ENCODE measurements at places on chromosomes 5 and 9.

GRCh38 chr5:6359555-6360322 is 18.6 kb downstream of the MED10 start:
- no peak for DNase-seq

- no peak for DNase-seq
Observed at GRCh38 chr9:89626741-89627265, 22.0 kb downstream of the GADD45G start.

DNA sequence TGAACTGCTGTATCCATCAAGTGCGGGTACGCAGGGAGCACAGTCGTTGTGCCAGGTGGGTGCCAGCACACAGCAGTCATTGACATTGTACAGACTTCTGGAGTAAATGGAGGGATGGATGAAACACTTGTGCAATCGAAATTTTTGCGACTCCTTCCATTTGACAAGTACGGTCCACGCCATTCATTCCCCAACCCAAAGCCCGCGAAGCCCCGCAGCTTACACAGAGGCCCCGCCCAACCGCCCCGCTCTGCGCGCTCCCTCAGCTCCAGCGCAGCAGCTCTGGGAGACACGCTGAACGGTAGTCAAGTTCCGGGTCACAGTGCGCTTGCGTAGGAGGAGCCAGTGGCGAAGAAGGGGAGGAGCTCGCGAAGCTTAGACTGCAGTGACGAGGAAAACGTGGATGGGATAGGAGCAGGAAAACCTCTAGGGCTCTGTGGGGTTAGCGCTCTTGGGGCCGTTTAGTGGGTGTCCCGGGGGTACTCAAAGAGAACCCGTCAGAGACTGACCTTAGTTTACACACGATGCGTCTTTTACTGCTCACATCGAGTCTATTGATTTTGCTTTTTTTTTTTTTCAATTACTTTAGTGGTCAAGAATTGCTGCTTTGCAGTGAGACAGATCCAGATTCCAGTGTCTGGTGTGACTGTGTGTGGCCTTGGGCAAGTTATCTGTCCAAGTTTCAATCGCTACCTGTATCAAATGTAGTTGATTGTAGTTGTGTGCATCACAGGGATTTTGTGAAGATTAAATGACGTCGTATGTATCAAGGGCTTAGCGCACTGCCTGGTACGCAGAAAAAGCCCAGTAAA is 15.3 kb upstream of the MSANTD3 start:
- peak; percentile 87 for DNase-seq

GRCh38 chr9:107636571-107637381 is 147.2 kb upstream of the KLF4 start:
- DNase-seq: no peak

DNA sequence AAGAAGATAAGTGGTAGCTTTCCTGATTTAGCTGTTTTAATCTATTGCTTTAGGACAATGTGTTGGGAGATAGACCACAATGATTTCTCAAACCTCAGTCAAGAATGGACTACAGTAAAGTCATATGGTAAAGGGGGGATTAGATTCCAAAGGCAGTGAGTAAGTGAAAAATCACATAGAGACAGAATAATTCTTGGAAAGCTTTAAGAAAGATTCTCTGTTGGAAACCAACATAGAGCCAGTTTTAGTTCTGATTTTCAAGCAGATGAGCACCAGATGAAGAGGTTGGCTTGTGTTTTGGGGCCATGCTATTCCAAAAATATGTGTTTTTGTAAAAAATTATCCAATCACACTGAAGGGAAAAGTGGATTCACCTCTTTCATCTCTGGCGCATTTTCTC is 256.8 kb upstream of the RPS23 start:
- DNase-seq: no peak

DNA sequence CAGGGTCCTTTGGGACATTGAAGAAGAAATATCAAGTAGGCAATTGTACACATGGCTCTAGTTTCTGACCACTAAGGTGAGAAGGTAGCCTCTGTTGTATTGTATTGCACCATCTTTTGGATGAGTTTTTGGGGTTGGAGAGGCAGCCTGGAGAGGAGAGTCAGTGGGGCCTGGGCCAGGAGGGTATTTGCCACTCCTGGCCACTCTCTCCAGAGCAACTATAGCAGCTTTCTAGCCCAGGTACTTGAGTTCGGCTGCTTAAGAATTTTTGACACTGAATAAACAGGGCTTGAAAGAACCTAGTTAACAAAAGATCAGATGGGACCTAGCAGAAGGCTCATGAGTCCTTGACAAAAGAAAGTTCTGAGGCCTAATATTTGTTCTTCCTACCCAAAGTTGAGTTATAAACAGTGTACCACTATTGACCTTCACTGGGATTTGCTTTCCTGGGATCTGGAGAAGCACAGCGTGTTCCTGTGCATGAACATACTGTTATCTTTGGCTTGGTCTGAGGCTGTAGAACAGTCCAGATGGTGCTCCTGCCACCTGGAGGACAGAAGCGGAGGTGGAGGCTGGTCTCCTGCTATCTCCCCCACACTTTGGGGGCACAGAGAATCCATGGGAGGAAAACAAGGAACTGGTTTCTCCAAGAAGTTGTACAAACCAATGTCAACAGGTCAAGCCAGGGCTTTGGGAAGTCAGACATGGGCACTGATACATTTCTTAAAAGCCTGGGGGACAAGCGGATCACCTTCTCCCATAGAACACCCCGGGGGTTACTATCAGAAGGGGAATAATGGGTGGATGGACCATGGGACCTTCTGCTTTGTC is 110.4 kb upstream of the LIFR start:
- no peak for DNase-seq

DNA sequence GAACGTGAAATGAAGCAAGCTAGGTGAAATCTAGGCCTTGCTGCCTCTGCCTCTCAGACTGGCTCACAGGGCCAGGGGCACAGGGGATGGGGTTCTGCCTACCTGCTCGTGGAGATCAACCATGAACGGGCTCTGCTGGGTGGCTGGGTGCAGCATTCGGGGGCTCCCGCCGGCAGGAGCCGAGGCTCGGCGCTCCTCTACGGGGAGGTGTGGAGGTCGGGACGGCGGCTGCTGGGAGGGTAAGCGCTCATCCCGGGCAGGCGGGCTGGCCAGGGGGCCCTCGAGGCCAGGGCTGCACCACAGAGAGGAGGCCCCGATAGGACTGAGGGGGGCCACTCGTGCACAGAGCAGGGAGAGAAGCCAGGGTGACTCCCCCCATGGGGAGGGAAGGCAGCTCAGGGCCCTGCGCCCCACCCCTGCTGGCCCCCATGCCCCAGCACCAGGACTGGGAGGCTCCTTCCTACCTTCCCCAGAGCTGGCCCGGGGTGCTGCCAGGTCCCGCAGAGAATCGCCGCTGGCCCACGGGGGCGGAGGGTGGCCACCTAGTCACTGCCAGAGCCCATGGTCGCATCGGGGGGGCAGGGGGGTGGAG is 5.2 kb downstream of the RNF44 start:
- no peak for DNase-seq

- no peak for DNase-seq
Observed at GRCh38 chr5:37552770-37553719, 173.9 kb downstream of the WDR70 start.

GRCh38 chr5:73826301-73827105 is 200.5 kb downstream of the ARHGEF28 start:
- no peak for DNase-seq

DNA sequence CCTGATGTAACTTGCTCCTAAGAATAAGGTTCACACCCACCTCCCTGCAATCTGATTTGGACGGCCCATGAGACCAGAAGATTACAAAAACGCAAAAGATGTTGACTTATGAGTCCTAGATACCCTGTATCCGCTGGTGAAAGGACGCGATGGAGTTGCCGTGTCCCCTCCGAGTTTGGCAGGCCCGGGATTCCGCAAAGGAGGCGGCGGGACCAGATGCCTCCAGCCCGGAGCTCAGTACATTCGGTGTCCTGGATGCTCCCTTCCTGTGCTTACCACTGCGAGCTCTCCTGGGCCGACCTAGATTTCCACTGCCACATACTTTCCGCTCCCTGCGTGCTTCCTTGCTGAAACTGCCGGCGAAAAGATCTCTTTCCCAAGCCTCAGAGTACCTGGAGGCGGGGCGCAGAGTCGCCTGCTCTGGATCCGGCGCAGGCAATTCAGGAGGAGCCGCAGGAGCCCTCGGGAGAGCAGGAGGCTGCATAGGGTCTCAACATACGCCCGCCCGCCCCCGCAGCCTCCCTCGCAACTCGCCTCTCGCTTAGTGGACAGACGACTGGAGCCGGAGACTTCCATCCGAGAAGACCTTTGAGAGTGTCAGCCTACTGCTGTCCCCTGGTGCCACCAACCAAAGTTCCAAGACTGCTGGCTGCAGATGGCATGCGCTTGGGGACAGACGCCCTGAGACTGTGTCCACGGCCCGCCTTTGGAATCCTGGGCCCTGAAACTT is 39.8 kb downstream of the ANXA2R start:
- DNase-seq: no peak

DNA sequence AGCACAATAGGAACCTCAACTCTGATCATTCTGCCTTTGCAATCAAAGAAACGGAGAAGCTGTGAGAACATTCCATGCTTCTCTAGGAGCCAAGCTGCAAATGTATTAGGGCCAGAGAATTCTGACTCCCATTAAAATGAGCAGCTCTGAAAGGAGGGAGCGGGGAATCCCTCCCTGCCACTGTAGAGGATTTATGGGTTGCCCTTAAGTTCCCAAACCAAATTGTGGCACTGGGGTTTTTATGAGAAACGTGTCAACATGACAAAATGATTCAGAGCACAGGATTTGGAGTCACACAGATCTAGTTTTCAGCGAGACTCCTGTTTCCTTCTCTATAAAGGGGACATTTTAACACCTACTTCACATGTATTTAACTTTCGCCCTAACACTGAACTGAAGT is 1.8 kb downstream of the IL6ST start:
- no peak for DNase-seq

- DNase-seq: no peak
Observed at GRCh38 chr9:18829873-18830272, 203.1 kb downstream of the SAXO1 start.

DNA sequence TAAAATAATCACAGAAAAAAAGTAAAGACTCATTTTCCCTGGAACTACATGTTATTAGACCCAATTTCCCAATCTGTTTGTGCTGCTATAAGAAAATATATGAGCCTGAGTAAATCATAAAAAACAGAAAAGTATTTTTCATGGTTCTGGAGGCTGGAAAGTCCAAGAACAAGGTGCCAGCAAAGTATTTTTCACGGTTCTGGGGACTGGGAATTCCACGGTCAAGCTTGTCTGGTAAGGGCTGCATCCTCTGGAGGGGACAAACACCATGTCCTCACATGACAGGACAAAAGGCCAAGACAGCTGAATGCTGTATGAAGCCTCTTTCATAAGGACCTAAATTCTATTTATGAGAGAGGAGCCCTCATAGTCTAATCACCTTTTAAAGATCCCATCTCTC is 172.3 kb downstream of the PLPPR1 start:
- no peak for DNase-seq

- DNase-seq: no peak
Observed at GRCh38 chr5:151296478-151296830, 7.1 kb downstream of the SLC36A3 start.

GRCh38 chr5:54062958-54063357 is 247.4 kb downstream of the ARL15 start:
- no peak for DNase-seq

GRCh38 chr5:177576169-177576568 is 15.8 kb upstream of the TMED9 start:
- no peak for DNase-seq

Data from stimulated activated CD4-positive, alpha-beta T cell treated with anti-CD3 and anti-CD28 coated beads, Interleukin-12 subunit alpha, Interleukin-12 subunit beta, amount 100 ng/mL, for 24 hours (primary cell).